IMR-90 (cell line): ENCODE measurements at places on chromosomes 6 and 20. TPM values are rescaled to one million over a fixed set of nuclear protein-coding genes. Genes with fewer than 3 reads are reported as not detected.

Gene FKBP1A
- total RNA-seq, result 91.9 and 120 TPM in 2 replicates

Gene WFDC12
- not detected in 2 replicates for total RNA-seq

Gene TUBB1
- total RNA-seq, result not detected in 2 replicates

Gene ADGB
- not detected in 2 replicates for total RNA-seq

Gene TAGAP
- total RNA-seq, result not detected in 2 replicates

Gene COL9A3
- total RNA-seq, result 0.28 and 0.36 TPM in 2 replicates

Gene BPIFB2
- total RNA-seq, result not detected in 2 replicates

Gene IMPG1
- not detected in 2 replicates for total RNA-seq

Gene KCNK15
- total RNA-seq, result not detected in 2 replicates

Gene CYB5R4
- 4.7 and 6.1 TPM in 2 replicates for total RNA-seq

Gene FILIP1
- under 0.01 TPM in 2 replicates for total RNA-seq

Gene SIRPB1
- total RNA-seq, result 0.56 and 0.90 TPM in 2 replicates

Gene PNPLA1
- total RNA-seq, result not detected in 2 replicates
